ENCODE measurements at places on chromosomes 3 and 15.

- DNase-seq: peak; percentile 34
Observed at GRCh38 chr15:71743861-71744382, 66.4 kb upstream of the NR2E3 start.

DNA sequence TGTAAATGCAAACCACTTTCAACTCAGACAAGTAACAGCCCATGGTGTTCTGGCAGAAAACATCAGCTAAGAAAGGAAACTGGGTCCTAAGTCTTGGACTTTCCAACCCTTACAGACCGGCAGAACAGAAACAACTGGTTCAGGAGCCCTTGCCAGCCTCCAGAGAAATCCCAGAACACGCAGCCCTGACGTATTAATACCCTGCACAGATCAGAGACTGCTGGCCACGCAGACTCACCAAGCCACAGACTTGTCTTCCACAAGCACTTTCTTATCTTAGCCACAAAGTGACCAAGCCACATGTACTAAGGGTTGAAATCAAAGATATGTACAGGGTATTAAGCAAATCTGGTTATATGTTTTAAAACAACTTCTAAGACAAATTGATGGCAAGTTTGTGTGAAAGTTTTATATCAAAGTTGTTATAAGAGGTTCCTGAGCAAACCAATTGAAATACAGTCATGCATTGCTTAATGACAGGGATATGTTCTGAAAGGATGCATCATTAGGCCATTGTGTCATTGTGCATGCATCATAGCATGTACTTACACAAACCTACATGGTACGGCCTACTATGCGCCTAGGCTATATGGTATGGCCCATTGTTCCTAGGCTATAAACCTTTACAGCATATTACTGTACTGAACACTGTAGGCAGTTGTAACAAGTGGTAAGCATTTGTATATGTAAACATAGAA, 36.8 kb downstream of the BTD start:
- DNase-seq: no peak

DNA sequence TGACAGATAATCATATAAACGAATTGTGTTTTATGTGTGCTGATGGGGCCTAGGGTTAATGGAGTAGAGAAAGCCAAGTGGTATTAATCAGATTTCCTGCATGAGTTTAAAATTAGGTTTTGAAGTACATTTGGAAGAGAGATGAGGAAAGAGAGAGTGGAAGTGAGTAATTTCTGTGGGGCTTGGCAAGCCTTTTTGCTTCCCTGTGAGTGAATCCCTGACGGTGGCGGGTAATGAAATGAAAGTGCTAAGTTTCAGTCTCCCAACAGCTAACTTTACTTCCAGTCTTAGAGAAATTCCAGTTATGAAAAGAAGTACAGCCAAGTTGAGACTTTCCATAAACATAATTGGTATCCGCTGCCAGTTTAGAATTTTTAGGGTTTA, 139.4 kb downstream of the BBX start:
- no peak for DNase-seq

GRCh38 chr3:5160940-5161858, 26.3 kb upstream of the EDEM1 start:
- DNase-seq: peak; percentile 5

DNA sequence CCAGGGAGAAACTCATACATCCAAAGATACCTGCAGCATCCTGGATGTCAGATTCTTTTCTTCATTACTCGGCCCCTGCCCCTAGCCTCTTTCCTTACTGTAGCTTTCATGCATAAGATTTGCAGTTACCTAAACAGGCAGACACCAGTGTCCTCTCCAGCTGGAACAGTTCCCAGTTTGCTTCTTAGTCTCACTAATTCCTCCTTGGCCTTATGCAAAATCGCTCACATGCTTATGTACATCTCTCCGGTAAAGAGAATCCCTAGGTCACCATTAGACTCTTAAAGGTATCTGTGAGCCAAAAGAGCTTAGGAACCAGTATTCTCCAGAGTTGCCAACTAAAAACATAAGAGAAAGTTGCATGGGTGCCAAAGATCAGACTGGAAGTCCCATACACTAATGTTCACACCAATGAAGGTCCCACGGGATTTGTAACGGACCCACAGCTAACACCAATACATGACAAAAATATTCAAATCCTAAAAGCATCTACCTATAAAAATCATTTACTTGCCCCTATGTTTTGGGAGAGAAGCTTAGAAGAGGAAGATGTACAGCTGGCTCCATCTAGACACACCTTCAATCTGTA, 66.6 kb downstream of the CBLB start:
- no peak for DNase-seq
